ENCODE measurements at places on chromosomes 5 and 9.

- DNase-seq, result no peak
Measured at GRCh38 chr5:135691044-135691443, 112.3 kb upstream of the CXCL14 start.

- no peak for DNase-seq
Measured at GRCh38 chr9:127979333-127980059, 1.3 kb downstream of the EEIG1 start.

DNA sequence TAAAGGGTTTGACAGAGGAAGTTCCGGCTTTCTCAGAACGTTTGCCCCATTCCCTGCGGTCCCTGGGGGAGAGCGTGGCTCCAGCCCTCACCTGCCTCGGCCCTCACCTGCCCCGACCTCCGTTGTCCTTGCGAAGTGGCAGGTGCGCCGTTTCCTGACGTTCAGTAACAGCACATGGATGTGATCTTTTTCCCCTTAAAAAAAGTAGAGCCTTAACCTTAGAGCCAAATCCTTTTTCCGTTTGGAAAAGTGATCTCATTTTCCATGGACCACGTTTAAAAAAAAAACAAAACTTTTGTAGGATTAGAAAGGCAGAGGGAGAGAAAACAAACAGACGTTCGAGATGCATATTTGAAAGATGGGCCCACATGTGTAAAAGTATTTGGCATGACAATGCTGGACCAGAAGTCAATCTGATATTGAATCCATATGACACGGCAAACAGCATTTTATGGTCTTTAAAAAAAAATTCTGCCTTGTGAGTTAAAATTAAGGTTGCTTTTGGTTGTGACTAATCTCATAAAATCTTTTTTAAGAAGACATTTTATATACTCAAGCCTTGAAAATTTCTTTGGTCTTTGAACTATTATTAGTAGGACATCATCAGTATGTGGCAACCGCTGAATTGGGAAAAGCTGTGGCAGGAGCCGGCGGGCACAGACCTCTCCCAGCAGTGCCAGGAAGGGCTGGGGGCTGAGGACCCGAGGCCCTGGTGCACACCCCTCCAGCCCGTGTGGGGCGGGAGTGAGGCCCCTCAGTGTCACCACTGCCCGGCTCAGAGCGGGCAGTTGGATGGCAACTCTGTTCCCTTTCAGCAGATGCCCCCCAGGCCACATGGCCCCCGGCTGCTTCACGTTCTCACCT lies 42.5 kb upstream of the EXOC3 start:
- DNase-seq, result peak; percentile 94

DNA sequence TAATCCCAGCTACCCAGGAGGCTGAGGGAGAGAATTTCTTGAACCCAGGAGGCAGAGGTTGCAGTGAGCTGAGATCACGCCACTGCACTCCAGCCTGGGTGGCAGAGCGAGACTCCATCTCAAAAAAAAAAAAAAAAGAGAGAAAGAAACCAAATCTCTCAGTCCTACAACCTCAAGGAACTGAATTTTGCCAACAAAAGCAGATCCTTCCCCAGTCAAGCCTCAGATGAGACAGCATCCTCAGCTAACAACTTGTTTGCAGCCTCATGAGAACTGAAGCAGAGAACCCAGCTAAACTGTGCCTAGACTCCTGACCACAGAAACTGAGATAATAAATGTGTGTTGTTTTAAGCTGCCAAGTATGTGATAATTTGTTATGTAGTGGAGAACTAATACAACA lies 7.5 kb upstream of the IL6ST start:
- DNase-seq, result no peak

- DNase-seq, result no peak
Measured at GRCh38 chr5:60161340-60161934, 267.9 kb upstream of the PDE4D start.

GRCh38 chr9:133934482-133935232 lies 57.5 kb downstream of the VAV2 start:
- DNase-seq, result no peak
